Smooth muscle cell of the umbilical artery (primary cell): ENCODE measurements at places on chromosomes 7 and 10. TPM values are rescaled to one million over a fixed set of nuclear protein-coding genes. Genes with fewer than 3 reads are reported as not detected.

The TMEM72 gene
- not detected in 2 replicates for total RNA-seq

The ZCCHC24 gene
- total RNA-seq, result 14.3 and 24.5 TPM in 2 replicates

The PNLIPRP1 gene
- not detected in 2 replicates for total RNA-seq

The GIMAP7 gene
- not detected in 2 replicates for total RNA-seq

The GALNT17 gene
- total RNA-seq, result not detected in 2 replicates

The PLOD3 gene
- total RNA-seq, result 156 and 234 TPM in 2 replicates

The SLC13A1 gene
- not detected in 2 replicates for total RNA-seq
